ENCODE measurements at places on chromosomes 12 and 14.

GRCh38 chr12:19633641-19634040 lies 194.3 kb downstream of the AEBP2 start:
- DNase-seq: no peak

DNA sequence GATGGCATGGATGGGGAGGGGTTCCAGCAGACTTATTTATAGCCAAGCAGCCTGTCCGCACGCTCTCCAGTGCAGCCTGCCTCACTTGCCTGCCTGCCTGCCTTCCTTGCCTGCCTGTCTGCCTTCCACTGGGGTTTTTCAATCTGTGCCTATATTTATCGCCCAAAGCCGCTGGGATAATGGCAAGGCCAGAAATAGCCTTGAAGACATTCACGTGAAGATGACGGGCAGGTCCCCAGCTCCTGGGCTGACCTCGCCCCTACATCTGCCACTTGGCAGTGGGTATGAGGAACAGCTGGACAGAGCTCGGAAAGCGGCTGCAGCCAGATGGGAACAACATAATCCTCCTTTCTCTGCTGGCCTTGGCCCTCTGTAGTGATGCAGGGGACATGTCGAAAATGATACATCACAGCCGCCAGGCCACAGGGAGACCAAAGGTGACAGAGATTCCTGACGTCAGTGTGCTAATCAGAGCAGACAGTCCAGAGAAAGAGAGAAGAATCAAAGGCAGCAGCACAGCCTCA lies 53.3 kb downstream of the PITPNM2 start:
- DNase-seq: no peak

DNA sequence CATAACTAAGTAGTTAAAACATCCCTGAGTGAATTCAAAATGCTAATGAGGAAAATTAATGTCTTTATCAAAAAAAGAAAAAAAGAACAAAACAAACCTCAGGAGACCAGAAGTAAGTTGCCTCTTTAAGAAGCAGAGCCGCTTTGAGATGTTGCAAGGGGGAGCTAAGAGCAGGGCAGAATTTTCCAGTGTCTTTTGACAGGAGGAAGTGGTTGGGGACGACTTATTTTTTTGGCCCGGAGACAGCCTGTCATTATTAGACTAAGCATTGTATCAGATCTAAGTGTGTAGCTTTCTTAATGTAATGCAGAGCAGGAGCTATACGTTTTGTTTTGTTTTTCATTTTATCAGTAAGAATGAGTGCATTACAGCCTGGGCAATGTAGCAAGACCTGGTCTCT lies 206.6 kb downstream of the CACNA1C start:
- DNase-seq: no peak

DNA sequence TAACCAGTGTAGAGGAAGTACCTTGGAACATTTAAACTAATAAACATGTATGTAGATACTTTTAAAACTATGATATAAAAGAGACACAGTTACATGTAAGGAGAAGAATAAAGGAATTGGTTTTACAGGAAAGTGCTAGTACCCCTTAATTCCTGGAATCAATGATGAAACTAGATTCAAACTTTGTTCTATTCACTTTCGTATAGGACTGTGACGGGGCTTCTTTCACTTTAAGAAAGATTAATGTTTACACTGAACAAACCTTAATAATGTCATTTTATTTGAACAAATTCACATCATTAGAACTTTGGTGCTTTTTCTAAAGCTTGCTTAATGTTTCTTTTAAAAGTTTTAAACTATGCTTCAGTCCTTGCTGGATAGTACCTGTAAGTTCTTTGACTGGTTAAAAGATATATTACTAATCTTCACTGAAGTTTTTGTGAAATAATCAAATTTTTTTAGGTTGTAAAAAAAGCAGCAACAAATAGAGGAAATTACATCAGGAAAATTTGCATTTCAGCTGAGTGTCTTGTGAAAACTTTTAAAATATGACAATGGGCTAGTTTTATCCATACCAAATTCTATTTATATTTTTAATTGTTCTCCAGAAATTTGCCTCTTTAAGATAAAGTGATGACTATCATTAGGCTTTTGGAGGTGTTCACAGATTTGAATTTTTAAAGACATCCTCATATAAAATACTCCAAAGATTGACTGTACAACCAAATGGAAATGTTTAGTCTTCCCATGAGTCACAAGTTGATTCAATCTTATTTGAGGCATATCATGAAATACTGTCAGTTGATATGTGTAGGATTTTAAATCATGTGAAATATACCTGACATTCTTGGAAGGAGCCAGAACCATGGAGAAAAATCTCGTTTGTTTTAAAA lies 36.2 kb downstream of the PAPOLA start:
- DNase-seq: no peak

GRCh38 chr14:26403760-26404159 lies 194.1 kb downstream of the NOVA1 start:
- DNase-seq: no peak

DNA sequence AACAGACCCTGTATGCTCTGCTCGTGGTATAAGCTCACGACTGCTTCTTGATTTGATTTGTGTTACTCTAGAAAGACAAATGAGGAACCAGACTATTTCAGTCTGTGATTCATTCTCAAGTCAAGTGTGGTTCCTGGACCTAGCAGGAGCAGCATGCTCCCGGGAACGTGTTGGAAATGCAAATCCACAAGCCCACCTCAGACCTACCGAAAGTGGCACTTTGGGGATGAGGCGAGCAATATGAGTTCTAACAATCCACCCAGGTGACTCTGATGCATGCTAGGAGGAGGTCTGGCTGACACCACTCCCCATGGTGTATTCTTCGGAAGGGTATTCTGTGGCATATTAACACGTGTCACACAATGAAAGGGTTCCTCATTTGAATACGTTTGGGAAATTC lies 59.5 kb upstream of the TMX1 start:
- DNase-seq: no peak

DNA sequence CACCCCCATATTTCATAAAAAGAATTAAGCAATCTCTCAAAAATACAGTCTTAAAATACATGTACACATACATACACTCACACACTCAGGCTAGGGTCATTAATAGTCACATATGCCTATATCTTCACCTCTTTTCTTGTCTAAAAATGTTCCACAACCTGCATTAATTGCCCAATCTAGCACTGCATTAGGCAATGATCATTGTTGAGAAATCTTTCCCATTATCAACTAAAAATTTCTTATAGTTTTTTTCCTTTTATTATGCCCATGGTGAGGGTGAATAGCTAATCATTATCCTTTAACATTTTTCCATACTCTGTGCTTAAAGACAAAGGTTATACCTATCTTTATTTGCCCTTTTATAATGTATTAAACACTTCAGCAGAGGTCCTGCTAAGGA lies 38.3 kb downstream of the FSCB start:
- DNase-seq: no peak

GRCh38 chr12:124827588-124828184 lies 36.0 kb downstream of the SCARB1 start:
- no peak for DNase-seq

DNA sequence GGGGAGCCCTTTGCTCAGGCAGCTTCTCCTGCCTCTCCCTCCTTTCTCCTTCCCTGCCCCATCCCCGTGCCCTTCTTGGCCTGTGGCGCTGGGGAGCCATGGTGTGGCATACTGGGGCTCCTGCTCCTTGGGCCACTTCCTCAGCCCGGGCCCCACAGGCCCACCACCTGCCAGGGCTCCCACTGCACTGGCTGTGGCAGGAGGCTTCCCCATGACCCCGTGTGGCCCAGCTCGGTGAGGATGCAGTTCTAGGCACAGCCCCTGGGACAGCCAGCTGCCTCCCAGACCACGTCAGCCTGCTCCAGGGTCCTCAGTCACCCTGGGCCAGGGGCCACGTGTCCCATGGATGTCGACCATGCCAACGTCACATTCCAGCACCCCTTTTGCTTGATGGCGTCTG lies 13.0 kb upstream of the AMN start:
- no peak for DNase-seq

GRCh38 chr14:58663494-58664111 lies 25.8 kb downstream of the DACT1 start:
- DNase-seq: no peak

DNA sequence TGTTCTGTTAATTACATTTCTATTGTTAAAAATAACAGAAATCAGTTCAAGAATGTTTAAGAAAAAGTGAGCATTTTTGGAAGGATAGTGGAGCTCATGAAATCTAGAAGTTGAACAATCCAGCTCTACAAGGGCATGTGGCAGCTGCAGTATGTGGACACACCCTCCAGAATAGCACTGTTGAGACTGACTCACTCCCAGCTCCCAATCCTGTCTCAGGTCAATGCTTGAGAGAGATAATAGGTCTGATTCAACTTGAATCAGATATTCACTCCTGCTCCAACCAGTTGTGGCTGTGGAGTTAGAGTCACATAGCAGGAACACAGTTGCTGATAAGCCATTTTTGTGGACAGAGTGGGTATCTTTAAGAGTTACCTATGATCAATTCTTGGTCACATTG lies 113.0 kb upstream of the NTF3 start:
- DNase-seq: no peak

GRCh38 chr12:99131751-99132199 lies 486.7 kb downstream of the APAF1 start:
- no peak for DNase-seq

DNA sequence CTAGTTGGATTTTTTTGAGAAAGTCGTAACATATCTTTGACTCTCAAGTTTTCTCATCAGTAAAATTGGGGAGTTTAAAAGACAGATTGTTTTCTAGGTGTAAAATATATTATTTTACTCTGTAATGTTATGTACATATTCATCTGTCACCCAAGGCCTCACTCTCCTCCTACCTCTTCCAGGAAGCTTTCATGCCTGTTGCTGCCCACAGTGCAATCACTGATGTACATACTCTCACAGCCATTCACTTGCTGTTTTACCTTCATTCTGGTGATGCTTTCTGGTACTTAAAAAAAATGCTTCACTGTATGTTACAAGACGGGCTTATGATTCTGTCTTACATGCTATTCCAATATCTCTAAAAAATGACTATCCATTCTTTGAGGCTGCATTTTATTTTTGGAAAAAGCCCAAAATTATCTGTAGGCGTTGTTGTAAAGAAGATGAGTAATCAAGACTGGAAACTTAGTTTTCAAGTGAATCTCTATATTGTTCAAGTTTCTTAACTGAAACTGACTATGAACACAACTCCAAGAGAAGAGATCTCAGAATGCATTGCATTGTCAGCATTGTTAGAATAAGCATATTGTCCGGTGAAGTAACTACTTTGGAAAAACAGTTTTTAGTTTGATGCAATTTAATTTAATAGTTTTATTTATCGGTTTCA lies 82.5 kb downstream of the LMO3 start:
- no peak for DNase-seq

GRCh38 chr12:123398550-123399254 lies 14.8 kb downstream of the KMT5A start:
- DNase-seq: no peak

DNA sequence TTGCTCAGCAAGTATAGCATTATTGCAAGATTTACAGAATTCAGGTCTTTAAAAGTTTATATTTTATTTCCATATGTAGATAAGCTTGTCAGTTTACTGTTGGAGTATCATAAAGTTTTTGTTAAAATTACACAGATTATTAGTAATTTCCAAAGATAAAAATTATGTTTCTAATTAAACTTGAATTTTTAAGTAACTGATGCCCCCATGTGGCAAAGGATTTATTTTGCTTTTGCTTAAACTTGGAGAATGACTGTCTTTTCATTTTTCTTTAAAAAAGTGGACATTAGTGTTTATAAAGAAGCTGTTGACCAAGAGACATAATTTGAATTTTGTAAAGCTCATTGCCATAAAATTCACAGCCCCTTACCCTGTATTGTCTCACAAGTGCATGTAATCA lies 45.8 kb downstream of the ETNK1 start:
- DNase-seq: no peak

- no peak for DNase-seq
Observed at GRCh38 chr12:65607401-65607841, 216.9 kb upstream of the HMGA2 start.

GRCh38 chr14:90760591-90761316 lies 55.5 kb downstream of the TTC7B start:
- peak; percentile 57 for DNase-seq

- DNase-seq: no peak
Observed at GRCh38 chr14:101456246-101457175, 104.8 kb upstream of the DIO3 start.

GRCh38 chr12:65384240-65384639 lies 105.8 kb downstream of the MSRB3 start:
- DNase-seq: no peak

GRCh38 chr12:3046441-3047200 lies 30.6 kb upstream of the TSPAN9 start:
- DNase-seq: no peak

DNA sequence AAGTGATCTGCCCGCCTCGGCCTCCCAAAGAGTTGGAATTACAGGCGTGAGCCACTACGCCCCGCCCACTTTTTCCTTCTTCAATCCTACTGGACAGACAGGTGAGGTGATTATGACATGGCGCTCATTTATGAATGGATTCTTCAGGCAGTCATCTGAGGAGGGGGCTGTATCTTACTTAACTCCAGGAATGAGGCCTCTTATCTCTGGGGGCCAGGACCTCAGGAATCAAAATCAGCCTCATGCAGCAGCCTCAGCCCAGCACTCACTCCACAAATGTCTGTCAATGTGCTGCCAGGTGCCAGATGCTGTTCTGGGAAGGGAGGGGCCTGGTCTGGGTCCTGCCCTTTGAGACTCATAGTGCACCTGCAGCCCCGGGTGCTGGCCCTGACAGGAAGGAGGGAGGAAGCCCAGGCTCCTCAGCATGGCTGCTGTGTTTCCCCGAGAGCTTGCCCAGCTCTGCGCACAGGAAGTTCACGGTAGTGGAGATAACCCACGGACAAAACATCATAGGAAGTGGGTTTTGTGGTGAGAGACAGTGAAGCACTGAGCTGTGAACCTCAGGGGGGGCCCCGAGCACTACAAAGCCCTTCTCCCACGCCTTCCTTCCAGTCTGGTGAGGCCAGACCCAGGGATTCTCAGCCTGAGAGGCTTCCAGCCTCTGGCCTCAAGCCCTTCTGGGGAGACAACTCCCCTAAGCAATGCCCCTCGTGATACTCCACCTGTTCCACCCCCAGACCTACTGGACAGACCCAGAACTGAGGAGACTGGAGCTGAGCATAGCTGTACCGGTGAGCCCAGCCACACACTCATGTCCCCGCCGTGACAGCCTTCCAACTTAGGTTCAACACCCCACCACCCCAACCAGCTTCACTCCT lies 22.3 kb downstream of the GALNT6 start:
- peak; percentile 77 for DNase-seq

- DNase-seq: peak; percentile 38
Observed at GRCh38 chr12:56079723-56080555, at the start of gene ERBB3. TSS of gene ERBB3 (plus strand) at chr12:56080165. CDS start at chr12:56080301, 136 bp downstream.

GRCh38 chr12:57175428-57176138 lies 28.2 kb upstream of the LRP1-AS start:
- DNase-seq: peak; percentile 44

DNA sequence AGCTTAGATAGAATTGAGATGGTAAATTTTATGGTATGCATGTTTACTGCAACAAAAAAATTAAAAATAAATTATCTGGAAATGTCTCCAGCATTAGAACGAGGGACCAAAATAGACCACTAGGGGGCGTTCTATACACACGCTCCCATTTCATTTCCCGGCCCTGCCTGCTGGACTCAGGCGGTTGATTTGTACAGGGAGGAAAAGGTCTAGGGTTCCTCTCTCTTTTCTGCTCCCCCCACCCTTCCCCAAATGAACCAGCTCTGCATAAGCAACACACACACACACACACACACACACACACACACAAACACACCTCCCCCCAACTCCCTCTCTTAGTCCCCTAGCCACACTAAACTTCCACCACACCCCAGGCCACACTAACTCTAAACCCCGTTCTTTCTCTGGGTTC lies 7.8 kb upstream of the DTX1 start:
- DNase-seq: peak; percentile 60

All from kidney capillary endothelial cell (primary cell).